Heart left ventricle (tissue), 16 donors: ENCODE measurements at places on chromosomes 16 and 17.
A peak's percentile ranks its signal among the peaks of the same experiment; 100 is the strongest.

- no peak for DNase-seq
These were observed 10.5 kb upstream of the NGFR start for GRCh38 chr17:49484588-49484987.

GRCh38 chr16:2981177-2981898, 1.1 kb upstream of the PKMYT1 start:
- DNase-seq = no peak

GRCh38 chr16:35134471-35134870, 1675.1 kb downstream of the TP53TG3F start:
- DNase-seq = no peak

DNA sequence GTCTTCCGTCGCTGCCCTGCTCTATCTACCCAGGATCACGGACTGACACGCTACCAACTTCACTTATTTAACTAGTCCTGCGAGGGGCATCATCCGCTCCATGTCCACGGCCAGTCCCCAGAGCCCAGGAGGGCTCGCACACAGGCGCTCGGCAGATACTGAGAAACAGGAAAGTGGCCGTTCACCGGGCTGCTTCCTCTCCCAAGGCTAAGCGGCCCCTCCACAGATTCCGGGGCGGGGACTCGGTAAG, 388 bp downstream of the OXLD1 start:
- DNase-seq = no peak

- no peak for DNase-seq
These were observed 33.2 kb downstream of the EEF2K start for GRCh38 chr16:22239131-22239805.

GRCh38 chr17:71801301-71801700, 319.5 kb upstream of the SOX9 start:
- no peak for DNase-seq

DNA sequence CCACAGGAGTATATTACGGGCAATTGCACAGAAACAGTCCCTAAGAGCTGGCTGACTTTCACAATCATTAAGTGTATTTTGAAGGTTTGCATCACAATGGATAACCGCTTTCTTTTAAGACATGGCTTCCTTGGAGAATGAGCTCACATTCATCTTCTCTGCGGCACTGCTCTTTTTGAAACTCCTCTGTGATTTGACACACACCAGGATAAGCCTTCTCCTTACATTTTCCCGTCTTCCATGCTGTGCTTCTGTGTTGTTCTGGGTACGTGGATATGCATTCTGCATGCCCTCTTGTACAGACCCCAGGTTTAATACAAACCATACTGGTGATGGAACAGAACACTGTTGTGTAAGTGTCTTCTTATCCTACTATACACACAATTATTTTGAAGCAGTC, 89.5 kb upstream of the METRNL start:
- no peak for DNase-seq

DNA sequence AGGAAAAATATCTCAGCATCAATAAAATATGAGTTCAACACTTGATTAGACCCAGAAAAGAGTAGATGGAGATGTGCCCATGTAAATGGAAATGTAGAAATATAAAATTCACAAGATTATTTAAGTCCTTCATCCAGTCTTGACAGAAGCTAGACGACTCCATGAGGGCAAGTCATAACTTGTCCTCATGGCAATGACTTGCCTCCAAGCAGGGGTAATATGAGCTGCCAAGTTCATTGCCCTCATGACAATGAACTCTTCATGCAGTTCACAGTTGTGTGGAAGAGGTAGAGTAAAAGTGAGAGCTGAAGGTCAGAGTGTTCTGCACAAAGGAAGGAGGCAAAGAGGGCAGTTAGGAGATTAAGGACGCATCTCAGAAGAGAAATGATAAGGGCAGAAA, 22.3 kb downstream of the CDH11 start:
- no peak for DNase-seq

GRCh38 chr16:88977812-88978607, 1.0 kb upstream of the CBFA2T3 start:
- no peak for DNase-seq

- DNase-seq = peak; percentile 44
These were observed 23.5 kb downstream of the ZNF276 start for GRCh38 chr16:89744813-89745212.

DNA sequence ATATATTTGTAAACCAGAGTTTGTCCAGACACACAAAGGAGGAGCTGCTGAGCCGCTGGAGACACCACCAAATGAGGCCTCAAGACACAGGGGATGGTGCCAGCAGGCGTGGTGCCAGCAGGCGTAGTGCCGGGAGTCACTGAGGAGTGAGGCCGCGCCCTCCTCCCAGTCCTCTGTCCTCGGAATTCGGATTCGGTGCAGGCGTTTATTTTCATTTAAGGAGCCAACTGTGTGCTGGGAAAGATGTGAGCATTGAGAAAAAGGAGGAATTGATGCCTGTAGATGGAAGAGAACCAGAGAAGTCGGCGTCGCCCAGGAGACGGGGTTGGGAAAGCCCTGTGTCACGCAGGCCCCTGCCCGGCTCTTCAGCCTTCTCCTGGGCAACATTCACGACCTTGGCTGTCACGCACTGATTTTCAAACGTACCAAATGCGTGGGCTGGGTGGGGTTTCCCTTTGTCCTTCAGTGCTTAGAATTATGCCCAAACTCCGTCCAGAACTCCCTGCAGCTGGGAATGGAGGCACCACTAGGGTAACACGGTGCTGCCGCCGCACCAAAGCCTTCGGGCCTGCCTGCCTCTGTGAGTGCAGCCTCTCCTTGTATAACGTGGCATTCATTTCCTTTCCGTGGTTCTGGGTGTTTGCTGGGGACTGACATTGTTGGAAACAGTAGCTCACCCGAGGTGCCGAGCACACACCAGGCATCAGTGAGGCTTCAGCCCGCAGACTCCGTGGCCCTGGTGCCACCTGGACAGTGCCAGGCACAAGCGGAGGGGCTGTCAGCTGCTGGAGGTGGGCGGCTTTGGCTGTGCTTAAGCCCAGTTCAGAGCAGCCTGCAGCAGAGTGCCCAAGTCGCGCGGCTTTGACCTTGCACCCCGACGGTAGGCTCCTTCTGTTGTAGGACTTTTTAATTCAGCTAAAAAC, 49.0 kb upstream of the CHMP6 start:
- peak; percentile 89 for DNase-seq

- DNase-seq = no peak
These were observed 428.0 kb downstream of the CA10 start for GRCh38 chr17:51730303-51731050.

- no peak for DNase-seq
These were observed 93.5 kb downstream of the GOSR1 start for GRCh38 chr17:30570596-30571265.

DNA sequence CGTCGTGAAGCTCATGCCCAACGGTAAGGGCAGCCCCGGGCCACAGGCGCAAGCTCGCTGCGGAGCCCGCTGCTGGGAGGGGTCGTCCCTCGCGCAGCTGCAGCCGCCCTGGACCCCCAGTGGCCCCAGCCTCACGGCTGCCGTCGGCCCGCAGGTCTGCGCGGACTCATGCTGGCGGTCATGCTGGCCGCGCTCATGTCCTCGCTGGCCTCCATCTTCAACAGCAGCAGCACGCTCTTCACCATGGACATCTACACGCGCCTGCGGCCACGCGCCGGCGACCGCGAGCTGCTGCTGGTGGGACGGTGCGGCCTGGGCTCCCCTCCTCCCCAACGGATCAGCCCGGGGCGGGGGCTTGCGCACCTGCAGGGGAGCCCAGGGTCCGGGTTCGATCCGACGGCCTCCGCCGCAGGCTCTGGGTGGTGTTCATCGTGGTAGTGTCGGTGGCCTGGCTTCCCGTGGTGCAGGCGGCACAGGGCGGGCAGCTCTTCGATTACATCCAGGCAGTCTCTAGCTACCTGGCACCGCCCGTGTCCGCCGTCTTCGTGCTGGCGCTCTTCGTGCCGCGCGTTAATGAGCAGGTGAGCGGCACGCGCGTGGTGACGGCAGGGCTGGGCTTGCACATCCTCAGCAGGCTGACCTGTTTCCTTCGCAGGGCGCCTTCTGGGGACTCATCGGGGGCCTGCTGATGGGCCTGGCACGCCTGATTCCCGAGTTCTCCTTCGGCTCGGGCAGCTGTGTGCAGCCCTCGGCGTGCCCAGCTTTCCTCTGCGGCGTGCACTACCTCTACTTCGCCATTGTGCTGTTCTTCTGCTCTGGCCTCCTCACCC, 5.8 kb downstream of the SLC5A2 start:
- no peak for DNase-seq

GRCh38 chr17:72158895-72159885, 38.4 kb downstream of the SOX9 start:
- DNase-seq = no peak

- DNase-seq = no peak
These were observed 28.2 kb downstream of the ADAMTS18 start for GRCh38 chr16:77406680-77407079.

- no peak for DNase-seq
These were observed 32.8 kb downstream of the DRC3 start for GRCh38 chr17:18005496-18005895.

DNA sequence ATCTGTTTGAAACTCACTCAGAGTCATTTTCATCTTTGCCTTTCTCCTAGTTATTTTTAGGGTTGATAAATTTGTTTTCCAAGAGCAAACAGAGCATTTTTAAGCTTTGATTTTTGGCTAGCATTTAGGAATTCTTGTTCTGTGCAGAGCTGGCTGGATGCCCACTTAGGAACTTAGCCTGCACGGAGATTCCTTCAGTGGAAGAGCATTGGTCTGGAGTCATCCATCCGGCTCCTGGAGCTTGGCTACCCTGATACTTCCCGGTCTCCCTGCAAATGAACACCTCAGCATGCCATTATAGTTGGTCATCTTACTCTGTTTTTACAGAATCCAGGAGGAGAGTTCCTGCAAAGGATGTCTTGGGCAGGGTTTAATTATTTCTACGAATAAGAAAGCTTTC, 57.1 kb downstream of the SPECC1 start:
- peak; percentile 59 for DNase-seq

GRCh38 chr17:7982173-7982572, 20.2 kb upstream of the GUCY2D start:
- DNase-seq = no peak

DNA sequence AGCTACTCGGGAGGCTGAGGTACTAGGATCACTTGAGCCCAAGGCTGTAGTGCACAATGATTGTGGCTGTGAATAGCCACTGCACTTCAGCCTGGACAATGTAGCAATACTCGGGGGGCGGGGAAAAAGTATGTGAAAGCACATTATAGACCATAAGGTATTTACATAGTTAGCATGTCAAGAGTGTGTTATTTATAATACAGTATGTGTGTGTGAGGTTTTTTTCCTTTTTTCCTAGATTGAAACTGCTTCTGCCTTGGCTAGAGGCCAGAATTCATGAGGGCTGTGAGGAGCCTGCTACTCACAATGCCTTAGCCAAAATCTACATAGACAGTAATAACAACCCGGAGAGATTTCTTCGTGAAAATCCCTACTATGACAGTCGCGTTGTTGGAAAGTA, 30.5 kb downstream of the PTRH2 start:
- DNase-seq = no peak

- no peak for DNase-seq
These were observed 1149.1 kb upstream of the CDH8 start for GRCh38 chr16:63185235-63185780.

- no peak for DNase-seq
These were observed 6.6 kb downstream of the WDR81 start for GRCh38 chr17:1731194-1731506.

GRCh38 chr17:45288825-45289224, 26.9 kb upstream of the SPATA32 start:
- DNase-seq = peak; percentile 73

DNA sequence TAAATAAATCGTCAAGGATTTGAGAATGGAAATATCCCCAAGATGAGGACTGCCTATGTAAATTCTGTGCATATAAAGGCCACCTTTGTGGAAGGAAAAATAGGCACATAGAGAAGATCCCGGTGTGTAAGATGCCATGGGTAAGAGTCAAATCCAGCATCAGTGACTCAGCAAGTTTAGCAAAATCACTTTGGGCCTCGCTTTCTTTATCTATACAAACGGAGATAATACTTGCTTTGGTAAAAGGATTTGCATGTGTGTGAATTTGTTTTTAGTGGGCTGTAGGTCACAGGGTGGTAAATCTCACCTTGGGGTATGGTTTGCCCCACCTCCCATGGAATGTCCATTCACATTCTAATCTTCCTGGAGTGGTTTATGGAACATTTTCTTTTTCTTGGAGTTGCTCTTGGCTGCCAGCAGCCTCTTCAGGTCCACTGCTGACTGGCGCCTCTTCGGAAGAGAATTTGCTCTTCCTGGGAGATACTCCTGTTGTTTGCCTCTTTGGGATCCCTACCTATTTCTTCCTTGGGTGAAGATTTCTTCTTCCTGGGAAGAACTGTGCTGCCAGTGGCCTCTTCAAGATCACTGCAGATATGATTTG, 587.6 kb downstream of the CDH11 start:
- no peak for DNase-seq

DNA sequence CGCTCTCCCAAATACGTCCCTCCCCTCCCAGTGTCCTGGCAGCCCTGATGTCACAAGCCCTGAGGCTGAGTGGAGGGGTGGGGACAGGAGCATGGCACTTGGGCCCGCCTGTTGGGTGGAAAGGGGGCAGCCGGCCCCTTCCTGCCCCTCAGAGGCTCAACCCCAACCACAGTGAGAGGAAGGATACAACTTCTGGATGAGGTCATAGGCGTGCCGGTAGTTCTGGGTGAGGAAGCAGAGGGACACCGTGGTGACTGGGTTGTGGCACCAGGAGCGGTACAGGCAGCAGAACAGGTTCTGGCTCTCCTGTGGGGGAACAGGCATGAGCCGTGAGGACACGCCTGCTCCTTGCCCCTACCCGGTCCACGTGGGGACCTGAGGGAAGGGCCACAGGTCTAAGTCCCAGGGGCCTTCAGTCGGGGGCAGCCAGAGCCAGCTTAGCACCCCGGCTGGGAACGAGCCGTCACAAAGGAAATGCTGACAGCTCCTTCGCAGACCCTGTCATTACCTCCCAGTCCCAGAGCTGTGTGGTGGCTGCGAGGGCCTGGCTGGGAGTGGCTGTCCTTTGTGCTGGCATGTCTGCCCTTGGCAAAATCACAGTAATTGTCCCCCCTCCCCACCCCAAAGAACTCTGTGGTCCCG, 11.2 kb upstream of the MTSS2 start:
- DNase-seq = no peak

DNA sequence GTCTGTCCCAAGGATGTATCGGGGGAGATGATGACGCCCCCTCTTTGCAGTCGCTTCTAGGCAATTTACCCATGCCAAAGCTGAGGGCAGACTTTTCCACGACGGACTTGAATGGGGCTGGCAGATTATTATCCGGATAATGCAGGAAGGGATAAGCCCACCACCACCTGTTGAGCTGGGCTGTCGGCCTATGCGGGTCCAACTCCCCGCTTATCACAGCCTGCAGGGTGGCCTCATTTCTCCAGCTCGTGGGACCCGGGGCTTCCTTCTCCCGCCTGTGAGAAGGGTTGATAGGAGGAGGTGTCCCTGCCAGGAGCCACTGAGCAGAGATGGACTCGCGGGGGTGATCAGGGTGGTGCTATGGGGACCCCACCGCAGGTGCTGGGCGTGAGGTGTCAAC, 559 bp downstream of the CACNG5 start:
- DNase-seq = no peak
